Naive B cell (primary cell): ENCODE measurements at places on chromosomes 11 and 22.
A peak's percentile ranks its signal among the peaks of the same experiment; 100 is the strongest.

DNA sequence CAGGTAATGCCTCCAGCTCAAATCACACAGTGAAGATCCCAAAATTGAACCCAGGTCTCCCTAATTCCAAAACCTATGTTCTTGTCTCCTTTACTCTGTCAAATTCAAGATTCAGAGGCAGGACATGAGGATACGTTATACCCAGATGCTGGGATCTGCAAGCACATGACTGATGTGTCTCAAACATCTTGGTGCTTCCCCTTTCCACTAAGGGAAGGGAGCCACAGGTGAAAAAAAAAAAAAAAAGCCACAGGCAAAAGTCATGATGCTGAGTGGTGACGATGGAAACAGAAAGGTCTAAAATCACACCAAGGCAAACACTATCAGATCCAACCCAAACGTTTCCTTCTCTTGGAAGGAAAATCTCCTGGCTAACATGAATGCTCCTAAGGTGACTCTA, 24.0 kb downstream of the ABTB2 start:
- DNase-seq, result no peak

- peak; percentile 96 for DNase-seq
Measured at GRCh38 chr11:64284962-64285884, at the start of gene GPR137. TSS of gene GPR137 (plus strand) at chr11:64285848. CDS start at chr11:64286525, 677 bp downstream.

DNA sequence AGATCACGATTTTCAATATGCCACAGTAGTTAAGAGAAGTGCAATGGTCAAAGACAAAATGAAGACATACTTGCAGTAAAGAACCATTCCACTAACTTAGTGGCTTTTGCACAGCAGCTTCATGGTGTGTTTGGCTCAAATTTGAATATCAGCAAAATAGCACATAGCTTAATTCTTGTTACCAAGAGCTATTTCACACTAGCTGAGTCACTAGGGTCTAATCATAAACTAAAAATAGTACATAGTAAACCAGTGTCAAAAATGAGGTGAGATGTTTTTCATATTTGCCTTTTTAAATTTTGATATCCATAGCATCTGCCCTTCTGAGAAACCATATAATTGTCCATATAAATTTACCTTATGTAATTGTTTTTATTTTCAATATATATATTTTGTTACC, 325.0 kb upstream of the LUZP2 start:
- DNase-seq, result no peak

DNA sequence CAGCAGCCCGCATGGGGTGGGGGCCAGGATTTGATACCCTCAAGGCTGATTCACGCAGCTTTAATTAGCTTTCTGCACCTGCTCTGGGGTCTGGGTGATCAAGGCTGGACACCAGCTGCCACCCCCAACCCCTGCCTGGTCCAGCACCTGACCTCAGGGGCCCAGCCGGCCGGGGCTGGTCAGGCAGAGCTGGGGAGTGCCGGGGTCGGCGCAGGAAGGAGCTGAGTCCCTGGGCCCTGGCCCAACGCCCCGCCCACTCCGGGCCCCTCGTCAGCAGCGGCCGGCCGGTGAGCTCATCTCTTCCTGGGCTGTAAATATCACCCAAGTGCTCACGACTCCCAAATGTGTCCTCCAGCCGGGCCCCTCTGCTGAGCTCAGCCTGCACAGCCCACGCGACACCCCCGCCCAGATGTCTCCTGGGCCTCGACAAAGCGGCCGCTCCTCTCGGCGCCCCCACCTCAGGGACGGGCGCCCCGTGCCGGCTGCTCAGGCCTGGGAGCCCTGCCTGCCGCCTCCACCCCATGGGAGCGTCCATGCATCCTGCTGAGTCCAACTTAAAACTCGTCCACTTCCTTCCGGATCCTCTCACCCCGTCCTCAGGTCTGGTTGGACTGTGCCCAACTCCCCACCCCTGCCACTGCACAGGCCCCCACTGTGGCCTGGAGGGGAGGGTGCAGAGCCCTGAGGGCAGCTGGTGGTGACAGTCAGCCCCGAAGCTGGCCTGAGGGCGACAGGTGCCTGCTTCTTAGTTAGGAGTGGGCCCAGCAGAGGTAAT, 29.0 kb downstream of the RTN4R start:
- DNase-seq, result no peak

GRCh38 chr22:29043906-29044575, 17.6 kb downstream of the C22orf31 start:
- DNase-seq, result no peak

- DNase-seq, result no peak
Measured at GRCh38 chr11:122240638-122241037, 124.6 kb upstream of the BLID start.

DNA sequence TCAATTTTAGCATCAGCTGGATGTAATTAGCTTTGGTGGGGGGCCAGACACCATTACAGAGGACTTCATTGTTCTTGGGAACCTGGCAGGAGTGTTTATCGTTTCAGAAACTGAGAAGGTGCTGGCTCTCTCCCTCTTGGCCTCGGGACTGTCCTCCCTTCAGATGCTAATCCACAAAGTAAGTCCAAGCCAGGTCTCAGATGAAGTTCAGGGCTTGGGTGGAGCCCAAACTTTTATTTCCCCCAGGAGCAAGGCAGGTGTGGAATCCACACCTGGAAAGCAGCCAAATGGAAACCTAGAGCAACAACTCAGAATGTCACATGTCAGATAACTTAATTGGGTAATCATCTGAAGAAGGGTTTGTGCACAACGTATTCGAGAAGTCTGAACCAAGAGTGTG, 119.2 kb downstream of the ME3 start:
- no peak for DNase-seq

GRCh38 chr11:68330700-68331337, 18.4 kb downstream of the LRP5 start:
- no peak for DNase-seq

DNA sequence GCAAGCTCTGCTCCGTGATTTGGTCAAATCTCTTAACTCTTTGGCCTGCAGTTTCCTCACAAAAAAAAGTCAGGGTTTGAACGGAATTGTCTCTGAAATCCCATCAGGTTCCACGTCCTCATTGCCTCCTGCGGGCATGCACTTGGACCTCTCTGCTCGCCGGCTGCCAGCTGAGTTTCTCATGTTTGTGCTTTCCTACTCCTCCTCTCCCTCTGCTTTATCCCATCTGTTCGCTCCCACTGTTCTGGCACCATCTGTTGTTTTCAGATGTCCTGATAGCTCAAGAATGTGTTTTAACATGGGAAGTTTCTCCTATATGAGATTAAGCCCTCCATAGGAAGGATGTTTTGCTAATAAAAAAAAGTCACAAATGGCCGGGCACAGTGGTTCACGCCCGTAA, 49.4 kb upstream of the ARHGAP42 start:
- DNase-seq, result no peak

DNA sequence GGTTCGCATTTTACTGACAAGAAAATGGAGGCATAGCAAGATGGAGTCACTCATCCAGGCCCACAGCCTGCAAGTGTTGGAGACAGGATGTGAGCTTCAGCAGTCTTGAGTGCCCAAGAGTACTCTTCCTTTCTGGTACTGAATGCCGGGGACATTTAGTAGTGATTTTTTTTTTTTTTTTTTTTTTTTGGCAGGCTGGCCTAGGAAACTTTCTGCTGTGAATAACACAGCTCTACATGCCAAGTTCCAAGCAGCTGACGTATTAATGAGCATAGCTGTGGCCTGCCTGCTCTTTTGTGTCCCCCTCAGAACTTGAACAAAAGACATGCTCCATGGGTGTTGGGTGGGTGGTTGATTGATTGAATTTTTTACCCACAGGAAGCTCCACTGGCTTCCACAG, 195.5 kb upstream of the CADM1 start:
- DNase-seq, result no peak

DNA sequence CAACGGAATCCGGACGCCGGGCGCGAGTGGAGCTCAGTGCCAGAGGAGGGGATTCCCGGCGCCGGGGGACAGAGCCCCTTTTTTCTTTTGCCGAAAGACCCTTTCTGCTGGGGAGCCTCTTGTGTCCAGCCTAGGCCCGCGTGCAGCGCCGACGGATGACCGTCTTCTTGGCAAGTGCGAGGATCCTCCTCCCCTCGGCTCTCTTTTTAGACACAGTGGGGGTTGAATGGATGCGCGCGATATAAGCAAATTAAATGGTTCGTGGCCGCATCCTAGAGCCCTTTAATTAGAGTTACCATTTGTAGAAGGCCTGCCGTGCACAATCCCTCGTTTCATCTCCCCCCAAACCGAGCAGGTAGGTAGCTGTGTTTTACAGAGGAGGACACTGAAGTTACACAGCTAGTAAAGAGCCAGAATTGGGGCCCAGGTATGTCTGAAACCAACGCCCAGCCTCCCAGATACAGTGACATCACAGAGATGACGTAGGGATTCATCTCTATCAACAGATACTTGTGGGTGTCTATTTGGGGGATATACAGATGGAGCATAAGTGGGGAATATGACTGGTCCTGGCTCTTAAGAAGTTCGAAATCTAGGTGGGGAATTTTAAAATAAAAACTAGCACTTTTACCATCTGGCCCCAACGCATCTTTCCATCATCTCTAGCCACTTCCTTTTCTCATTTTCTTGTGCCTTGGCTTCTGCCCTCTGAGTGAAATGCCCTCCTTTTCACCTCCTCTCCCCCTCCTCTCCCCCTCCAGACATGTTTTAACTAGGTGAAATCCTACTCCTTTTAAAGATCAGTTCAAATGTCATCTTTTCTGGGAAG, 875 bp downstream of the TCP11L1 start:
- DNase-seq, result peak; percentile 33

GRCh38 chr22:27148055-27148454, 490.7 kb downstream of the MIAT start:
- DNase-seq, result no peak

GRCh38 chr22:46023558-46023981, 46.6 kb upstream of the WNT7B start:
- DNase-seq, result no peak

DNA sequence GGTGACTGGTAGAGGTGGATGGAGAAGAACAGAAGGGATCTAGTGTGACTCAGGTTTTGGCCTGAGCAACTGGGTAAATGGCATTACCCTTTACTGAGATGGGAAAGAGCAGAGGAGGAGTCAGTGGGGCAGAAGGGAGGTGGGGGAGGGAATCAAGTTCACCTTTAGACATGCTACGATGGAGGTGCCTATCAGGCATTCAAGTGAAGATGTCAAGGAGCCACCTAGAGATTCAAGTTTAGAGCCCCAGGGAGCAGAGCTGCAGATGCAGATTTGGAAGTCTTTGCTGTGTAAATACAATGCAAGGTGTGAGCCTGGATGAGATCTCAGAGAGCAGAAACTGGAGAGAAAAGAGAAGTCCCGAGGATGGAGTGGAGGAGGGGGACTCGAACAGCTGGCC, 979 bp upstream of the MOGAT2 start:
- no peak for DNase-seq

- DNase-seq, result no peak
Measured at GRCh38 chr11:84836371-84836770, 790.8 kb downstream of the DLG2 start.

- DNase-seq, result no peak
Measured at GRCh38 chr11:134252346-134253187, 585 bp downstream of the THYN1 start.

DNA sequence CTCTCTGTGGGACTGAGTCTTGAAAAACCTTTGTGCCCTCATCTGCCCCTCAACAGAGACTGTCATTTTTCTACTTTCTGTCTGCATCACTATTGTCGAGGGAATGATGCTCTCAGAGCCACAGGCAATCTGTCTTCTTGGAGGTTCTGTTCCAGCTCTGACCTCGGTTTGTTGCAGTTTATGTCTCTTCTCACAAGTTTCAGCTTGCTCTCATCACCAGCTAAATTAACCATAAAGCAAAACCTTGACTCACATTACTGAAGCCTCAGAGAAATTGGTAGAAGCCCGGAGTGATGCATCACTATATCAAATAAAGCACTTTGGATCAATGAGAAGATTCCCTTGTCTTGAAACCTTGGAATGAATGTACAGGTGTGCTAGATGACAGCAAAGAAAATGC, 60.6 kb upstream of the BLID start:
- DNase-seq, result no peak

- no peak for DNase-seq
Measured at GRCh38 chr22:29272624-29273023, 4.6 kb downstream of the EWSR1 start.

DNA sequence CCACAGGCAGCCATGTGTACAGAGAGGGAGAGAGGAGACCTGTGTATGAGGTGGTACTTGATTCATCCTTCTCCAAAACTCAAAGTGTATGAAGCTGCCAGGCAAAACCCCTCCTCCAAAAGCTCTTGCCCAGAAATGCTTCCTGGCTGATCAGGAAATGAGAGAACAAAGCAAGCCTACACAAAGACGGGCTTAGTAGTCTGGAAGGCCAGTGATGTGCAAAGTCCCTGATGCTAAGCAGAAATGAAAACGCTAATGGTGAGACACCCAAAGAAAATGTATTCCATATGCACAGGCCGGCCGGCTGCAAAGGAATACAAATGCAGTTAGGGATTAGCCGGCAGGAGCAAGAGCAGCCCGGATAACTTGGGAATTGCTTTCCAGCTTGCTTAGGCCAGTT, 234.9 kb upstream of the CADM1 start:
- no peak for DNase-seq

DNA sequence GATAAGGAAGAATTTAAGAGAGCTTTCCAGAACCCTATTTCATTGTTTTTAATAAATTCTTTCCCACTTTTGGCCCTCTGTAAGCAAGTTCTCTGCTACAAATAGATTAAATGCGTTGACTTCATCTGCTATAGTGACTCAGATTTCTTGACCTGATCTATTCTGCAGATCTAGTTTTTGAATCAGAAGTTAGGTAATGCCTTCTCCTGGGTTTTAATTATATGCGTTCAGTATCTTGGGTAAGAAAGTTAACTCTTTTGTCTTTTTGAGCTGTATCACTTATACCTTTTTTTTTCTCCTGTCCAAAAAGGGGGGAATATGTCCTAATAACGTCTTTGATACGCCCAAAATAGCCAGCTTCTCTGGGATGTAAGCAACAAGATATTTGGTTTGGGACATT, 2.4 kb upstream of the HEPHL1 start:
- no peak for DNase-seq

DNA sequence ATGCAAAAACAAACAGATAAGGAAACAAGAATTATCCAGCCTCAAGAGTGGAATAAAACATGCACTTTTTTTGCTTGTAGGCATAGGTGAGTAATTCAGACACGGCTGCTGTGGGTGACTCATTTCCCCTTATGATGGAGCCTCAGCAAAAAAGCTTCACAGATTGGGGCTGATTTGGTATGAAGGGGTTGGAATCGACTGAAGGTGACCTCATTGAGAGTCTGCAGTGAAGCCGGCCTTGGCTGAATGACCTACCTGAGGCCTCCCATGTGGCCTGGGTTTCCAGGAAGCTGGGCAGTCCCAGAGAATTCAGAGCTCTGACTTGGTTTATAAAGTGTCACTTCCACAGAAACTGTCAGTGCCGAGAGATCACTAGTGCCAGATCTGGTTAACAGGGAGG, 34.2 kb upstream of the VPREB1 start:
- DNase-seq, result no peak

GRCh38 chr11:111093061-111093460, 152.5 kb upstream of the POU2AF2 start:
- DNase-seq, result no peak
